ENCODE measurements at places on chromosomes 2 and 18. TPM values are rescaled to one million over a fixed set of nuclear protein-coding genes. Genes with fewer than 3 reads are reported as not detected.

DNA sequence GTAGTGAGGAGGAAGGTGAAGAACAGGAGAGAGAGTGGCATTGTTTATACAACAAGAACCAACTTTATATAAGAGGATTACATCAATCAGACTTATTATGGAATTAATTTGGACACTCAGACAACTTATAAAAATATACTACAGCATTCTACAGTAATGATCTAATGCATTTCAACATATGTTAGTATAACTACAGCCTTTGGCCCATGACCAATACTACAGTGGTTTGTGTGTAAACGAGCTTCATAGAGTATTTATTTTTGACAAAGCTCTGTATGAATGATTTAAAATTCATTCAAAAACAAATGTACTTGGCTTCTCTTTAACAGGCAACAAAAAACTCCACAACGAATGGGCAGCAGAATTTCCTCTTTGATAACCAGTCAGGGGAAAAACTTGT, 72.8 kb downstream of the ZNF521 start:
- DNase-seq = no peak

GRCh38 chr18:74271635-74272034, 20.1 kb downstream of the CYB5A start:
- DNase-seq = no peak

DNA sequence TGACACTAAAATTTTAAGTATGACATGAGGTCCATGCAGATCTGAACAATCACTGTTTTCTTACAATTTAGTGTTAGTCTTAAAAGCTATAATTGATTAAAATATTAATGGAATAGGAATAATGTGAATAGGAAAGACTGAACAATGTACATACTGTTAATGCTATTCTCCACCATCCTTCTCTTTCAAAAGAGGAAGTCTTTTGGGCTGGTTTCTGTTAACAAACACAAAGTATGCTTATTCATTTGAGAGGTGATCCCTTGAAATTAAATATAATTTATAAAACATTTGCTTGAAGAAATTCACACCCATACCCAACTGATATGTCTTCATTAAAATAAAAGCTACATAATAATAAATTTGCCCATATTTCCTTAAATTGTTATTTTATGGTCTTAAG, 2.3 kb downstream of the STPG4 start:
- no peak for DNase-seq

DNA sequence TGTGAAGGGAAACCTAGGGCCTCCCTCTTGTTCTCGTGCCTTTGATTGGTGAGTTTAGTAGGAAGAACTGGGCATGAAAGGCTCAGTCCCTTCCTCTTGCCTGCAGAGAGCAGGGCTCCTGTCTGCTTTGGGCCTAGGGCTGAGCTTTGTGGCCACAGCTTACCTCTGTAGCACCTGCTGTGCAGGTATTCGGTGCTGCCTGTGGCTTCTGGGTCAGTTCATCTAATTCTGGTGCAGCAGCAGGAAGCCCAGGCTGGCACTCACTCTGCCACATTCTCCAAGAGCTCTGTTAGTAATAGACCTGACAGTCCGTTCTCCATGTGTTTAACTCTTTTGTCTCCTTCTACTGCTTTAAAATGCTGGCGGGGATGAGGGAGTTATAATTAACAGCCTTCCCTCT, 96.5 kb downstream of the DLGAP1 start:
- no peak for DNase-seq

GRCh38 chr2:133334923-133335322, 233.3 kb downstream of the NCKAP5 start:
- DNase-seq = no peak

DNA sequence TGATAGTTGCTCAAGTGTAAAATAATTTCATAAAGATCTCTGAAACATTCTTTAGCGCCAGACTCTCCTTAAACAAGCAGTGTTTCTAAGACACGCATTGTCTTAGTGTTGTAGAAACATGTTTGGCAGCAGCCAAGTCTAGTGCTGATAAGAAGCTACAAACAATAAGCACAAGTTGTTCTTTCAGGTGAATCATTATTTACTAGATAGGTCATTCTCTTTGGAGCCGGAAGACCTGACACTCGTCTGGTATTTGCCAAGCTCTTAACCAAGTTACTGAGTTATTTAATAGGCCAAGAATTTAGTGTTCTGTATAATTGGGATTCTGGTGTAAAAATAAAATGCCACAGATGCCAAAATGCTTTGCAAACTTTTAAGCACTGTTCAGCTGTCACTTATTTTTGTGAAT, 852.1 kb downstream of the CPS1 start:
- DNase-seq = no peak

- DNase-seq = no peak
Measured at GRCh38 chr2:64987956-64988419, 1.2 kb upstream of the SLC1A4 start.

DNA sequence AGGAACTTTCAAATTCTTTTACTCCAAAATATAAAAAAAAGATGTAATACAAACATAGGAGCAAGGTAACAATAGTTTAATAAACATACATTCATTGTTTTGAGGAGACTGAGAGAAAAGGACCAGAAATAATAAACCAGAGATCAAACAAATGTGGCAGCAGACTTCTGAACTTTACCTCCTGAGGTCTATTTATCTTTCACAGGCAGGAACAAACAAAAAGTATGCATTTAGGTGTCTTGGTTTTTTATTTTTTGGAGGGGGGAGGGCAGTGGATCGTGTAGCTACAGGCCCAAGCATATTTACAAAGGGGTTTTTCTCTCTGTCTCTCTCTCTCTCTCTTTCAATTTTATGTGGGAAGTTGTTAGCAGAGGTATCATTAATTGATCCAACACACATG, 5.6 kb downstream of the PPP4R1 start:
- no peak for DNase-seq

GRCh38 chr2:205845446-205845845, 163.1 kb downstream of the NRP2 start:
- no peak for DNase-seq

DNA sequence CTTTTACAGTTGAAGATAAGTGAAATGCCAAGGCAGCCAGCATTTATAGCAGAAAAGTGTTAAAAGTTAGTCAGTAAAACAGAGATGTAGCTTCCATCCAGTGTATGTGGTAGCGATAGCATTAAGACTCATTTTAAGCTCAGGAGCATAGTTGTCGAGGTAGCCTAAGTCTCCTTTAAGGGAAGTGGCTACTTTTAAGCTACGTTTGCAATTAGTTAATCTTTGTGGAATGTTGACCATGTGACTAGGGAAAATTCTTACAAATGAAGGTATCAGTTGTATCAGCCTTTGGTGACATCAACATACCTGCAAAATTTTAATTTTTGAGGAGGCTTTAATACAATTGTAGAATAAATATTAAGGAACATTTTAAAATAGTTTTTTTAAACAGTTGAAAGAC, 61.9 kb downstream of the LHCGR start:
- DNase-seq = no peak

GRCh38 chr2:236001166-236001828, 166.9 kb downstream of the GBX2 start:
- no peak for DNase-seq

DNA sequence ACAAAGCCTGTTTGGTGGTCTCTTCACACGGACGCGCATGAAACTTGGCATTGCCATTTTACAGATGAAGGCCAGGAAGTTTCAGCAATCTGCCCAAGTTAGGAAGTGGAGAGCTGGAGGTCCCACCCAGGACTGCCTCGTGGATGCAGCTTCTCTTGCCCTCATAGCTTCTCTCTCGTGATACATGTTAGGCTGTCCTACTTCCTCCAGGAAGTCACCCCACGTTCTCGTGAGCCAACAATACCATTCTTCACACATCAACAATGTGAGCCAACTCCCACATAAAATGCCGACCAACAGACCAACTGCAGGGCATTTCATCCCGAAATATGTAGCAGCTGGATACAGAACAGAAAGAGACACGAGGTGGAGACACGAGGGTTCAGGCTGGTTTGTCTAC, 85.3 kb downstream of the MREG start:
- DNase-seq = no peak

DNA sequence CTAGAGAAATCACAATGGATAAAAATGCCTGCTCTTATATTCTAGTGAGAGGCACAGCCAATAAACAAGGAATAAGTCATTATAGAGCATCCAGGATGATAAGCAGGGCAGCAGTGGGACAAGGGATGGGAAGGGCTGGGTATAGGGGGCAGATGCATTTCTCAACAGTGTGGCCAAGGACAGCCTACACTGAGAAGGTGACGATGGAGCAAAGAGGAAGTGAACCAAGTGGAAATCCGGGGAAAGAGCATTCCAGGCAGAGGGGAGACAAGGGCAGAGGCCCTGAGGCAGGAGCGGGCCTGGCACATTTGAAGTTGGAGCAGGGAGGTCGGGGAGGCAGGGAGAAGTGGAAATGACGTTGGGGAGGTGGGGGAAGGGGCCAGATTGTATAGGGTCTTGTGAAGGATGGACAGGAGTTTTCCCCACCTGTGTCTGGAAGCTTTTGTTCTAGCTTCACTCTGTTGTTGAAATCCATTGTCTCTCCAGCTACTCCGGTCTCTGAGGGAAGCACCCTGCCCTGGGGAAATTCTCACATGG, 17.6 kb downstream of the TMEM177 start:
- DNase-seq = no peak

DNA sequence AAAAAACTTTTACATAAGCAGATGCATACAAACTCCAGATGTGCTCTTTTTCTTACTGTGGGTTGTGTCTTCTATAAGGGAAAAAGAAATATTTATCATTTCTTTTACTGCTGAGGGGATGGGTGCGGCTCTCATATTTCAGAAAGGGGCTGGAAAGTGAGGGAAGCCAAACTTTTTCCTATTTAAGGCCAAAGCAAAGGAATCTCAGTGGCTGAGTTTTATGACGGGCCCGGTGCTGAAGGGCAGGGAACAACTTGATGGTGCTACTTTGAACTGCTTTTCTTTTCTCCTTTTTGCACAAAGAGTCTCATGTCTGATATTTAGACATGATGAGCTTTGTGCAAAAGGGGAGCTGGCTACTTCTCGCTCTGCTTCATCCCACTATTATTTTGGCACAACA, at the start of gene COL3A1:
Gene COL3A1 (plus strand): TSS at position 210 of the 400 bp plus-strand sequence. CDS start 117 bp downstream, at position 327.
- peak; percentile 40 for DNase-seq

DNA sequence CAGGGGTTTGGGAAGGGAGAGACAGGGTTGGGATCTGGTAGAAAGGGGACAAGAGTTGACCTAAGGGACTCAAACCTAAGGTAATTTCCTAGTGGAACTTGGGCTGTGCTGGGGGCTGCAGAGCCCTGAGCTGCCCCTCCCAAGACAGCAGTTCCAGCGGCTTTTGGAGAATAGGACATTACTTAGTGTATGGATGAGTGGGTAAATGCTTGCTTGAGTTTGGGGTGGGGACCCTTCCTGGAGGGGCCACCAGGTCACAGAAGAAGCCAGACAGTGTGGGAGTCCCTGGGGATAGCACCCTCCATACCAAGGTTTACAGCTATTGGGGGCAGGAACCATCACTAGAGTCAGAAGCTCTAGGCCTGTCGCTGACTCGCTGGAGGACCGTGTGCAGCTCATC, 111.5 kb downstream of the CAPN13 start:
- DNase-seq = no peak

DNA sequence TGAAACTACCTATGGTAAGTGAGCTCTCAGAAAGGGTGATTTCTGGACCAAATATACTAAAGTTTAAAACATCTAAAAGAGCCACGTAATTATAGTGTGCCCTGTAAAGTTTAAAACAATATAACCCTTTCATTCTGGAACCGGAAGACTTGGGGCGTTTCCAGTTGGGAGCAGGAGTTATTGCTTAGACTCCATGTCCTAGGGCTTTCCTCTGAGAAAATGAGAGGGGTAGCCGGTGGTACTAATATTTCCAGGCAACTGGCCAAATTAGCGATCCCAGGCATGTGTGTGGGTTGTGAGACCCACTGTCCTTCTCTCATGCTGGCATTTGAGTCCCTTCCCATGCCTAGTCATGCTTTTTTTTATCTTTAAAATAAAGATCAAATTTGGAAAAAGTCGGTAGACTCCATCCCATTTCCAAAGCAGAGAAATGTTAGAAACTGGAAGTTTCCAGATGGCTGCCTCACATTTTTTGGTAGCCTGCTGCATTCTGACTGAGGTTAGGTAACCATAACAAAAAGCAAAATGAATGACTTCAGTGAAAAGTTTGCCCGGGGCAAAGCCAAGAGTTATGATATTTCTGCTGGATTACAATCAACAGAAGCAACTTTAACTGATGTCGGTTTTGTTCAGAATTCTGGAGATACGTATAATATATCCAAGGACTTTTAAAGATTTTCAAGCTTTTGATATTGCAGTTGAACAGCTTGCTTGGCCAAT, 227.4 kb downstream of the SS18 start:
- DNase-seq = no peak

DNA sequence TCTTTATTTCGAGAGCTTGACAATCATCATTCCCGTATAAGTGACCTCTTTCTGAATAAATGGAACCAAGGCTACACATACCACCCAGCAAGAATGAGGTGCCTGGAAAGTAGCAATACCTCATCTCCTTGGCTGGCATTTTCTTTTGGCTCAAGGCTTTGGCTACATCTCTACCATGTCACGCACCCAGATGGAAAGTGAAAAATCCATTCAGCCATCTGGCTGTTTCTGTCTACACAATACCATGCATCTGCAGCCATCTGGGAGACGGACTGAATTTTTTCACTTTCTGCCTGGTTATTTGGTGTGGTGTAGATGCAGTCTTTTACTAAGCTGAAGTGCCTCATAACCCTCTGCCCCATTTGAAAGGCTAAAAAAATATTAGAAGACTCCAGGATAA, 566.9 kb downstream of the BCL11A start:
- no peak for DNase-seq

DNA sequence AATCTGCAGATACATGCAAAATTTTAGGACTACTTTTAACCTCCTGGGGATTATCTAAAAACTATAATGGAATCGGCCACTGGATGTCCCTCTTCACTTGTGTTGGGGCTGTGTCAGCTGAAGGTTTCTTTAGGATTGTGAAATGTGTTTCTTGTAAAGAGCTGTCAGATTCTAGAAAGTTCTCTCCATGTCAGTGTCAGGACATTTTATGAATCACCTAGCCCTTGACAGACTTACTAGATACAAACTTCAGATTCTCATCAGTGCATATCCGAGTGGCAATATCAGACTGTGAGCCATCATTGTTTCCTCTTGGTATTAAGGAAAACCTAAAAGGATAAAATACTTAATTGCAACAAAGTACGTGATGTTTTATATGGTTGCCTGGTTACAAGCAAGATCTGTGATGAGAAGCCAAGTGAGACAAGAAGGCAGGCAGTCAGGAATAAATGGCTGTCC, 107.3 kb downstream of the CPS1 start:
- no peak for DNase-seq

GRCh38 chr2:170509452-170510193, 205.5 kb upstream of the SP5 start:
- no peak for DNase-seq

- DNase-seq = peak; percentile 49
Measured at GRCh38 chr18:65859075-65859474, 108.3 kb downstream of the CDH7 start.

TBR1 gene
- polyA plus RNA-seq = not detected

ACTG2 gene
- 2.0 TPM for polyA plus RNA-seq

SLC19A3 gene
- polyA plus RNA-seq = 8.4 TPM

BOLL gene
- not detected for polyA plus RNA-seq

SP140 gene
- polyA plus RNA-seq = 1.5 TPM

NPHP1 gene
- 2.6 TPM for polyA plus RNA-seq

KIF3C gene
- polyA plus RNA-seq = 0.22 TPM

COX5B gene
- 1,324 TPM for polyA plus RNA-seq

TEX44 gene
- not detected for polyA plus RNA-seq

ELOA2 gene
- not detected for polyA plus RNA-seq

EVA1A gene
- polyA plus RNA-seq = 0.45 TPM

EIF4E2 gene
- 98.4 TPM for polyA plus RNA-seq

TUBA3E gene
- polyA plus RNA-seq = not detected

HOXD11 gene
- polyA plus RNA-seq = not detected

MYCN gene
- 2.1 TPM for polyA plus RNA-seq

ATG16L1 gene
- 14.6 TPM for polyA plus RNA-seq

Data from small intestine (tissue), 16 donors.